ENCODE measurements at places on chromosomes 11 and 22.

GRCh38 chr11:46369458-46370152, 11.9 kb upstream of the MDK start:
- no peak for DNase-seq

DNA sequence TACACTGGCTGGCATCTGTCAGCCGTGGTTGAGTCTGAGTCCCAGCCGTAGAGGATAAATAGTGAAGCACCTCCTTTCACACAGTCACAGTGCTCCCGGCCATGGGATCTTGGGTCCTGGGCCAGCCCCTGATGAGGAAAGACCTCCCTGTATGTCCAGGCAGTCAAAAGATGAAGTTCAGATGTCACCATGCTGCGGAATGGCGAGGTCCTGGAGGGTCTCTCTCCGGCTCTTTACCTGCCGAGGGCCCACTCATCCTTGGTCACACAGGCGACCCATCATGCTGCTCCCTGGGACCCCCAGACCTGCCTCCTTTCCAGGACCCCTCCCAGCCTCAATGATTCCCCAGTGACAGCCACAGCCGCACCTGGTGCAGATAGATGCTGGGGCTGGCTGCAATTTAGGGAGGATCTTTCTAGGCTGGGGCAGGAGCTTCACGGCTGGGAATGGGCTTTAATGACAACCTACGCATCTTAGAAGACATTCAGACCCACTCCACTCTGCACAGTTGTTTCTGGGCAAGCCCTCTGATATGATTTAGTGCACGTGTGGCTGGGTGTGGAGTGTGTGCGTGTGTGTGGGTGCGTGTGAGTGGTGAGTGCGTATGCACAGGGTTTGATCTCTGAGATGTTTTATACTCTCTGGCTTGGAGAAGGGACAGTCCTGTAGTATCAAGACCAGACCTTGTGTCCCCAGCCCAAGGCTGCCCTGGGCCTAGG, 79.7 kb downstream of the FBLN1 start:
- DNase-seq = no peak

DNA sequence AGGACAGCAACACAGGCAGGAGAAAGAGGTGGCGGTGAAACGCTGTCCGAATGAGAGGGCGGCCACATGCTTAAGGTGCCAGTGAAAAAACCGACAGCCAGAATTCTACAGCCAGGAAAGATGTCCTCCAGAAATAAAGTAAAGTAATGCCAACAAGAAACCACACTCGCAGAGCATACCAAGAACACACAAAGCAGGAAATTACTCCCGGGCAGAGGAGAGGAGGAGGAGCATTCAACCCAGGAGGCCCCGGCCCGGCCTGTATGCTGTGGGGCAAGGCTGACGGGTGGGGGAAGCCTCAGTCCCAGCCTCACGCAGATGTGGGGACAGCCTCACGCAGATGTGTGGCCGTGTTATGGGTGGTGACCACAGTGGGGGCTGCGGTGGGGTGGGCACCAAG, 28.0 kb downstream of the CHID1 start:
- no peak for DNase-seq

- DNase-seq = no peak
These were observed 182.1 kb upstream of the SORL1-AS1 start for GRCh38 chr11:121634889-121635288.

All from activated naive CD8-positive, alpha-beta T cell treated with anti-CD3 and anti-CD28 coated beads, Interleukin-2, amount 50 U/mL, for 16 hours (primary cell).